NK-92 treated with Interleukin-12 subunit alpha and Interleukin-12 subunit beta, amount 100 ng/mL, for 24 hours (cell line): ENCODE measurements at places on chromosomes 5 and 9.
A peak's percentile ranks its signal among the peaks of the same experiment; 100 is the strongest.

DNA sequence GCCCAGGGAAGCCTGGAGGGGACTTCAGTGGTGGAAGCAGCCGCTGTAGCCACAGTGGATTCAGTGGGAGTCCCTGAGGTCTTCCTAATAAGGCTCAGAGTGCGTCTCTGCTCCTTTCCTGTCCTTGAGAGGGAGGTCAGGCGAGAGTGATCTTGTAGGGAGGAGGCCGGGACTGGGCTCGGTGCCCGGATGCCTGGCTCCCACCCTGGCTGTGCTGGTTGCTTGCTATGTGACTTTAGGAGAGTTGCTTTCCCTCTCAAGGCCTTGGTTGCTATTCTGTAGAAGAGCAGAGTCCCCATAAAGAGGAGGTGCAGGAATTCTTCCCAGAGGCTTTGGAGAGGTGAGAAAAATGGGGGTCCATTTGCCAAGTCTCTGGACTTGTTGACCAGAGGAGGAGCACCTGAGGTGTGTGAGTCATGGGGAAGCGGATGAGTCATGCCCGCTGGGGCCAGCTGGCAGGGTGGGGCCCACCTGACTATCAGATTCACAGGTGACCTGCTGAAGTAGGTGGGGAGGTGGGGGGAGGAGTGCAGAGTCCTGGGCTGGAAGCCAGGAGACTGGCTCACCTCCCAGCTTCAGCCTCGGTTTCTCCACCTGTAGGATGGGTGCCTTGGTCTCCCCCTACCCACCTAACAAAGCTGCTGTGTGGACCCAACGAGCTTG, 13.8 kb downstream of the GSN start:
- no peak for DNase-seq

DNA sequence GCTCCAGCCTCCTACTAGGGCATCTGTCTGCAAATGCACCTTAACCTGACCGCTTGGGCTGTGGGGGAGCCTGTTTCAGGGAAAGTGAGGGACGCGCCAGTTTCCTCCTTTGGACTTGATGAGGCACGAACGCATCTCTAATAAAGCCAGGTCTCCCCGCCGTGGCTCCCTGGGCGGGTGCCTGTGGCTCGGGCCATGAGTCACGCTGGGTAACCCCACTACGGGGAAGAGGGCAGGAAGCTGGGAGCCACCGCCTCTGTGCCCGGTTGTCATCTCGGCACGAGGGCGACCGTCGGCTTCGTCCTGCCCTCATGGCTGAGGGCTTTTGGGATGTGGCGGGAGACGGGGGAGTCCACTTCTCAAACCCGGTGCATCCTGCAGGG, 12.1 kb downstream of the NOTCH1 start:
- no peak for DNase-seq

- peak; percentile 24 for DNase-seq
Measured at GRCh38 chr5:168747987-168748777, 169.0 kb upstream of the PANK3 start.

GRCh38 chr5:168612123-168612522, 33.0 kb upstream of the PANK3 start:
- DNase-seq = no peak
